HCT116 (cell line): ENCODE measurements at places on chromosomes 1 and 21.

DNA sequence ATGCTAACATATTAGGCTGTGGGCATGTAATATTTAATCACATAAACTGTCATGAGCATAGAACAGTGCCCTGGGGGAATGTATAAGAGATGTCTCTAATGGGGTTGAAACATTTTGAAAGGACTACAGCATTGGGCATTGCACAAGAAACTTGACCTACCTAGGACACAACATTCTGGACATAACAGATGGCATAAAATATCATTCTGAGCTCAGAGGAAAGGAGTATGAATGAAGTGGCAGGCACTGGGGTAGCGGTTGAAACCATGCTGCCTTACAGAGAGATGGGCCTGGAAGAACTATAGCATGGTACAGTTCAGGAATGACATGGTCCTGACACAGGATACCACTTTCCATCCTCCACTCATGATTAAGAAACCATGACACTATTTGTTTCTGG, 69.0 kb downstream of the LPAR3 start:
- DNase-seq, result no peak

GRCh38 chr1:248696261-248696660, 6.3 kb downstream of the OR14I1 start:
- DNase-seq, result no peak

DNA sequence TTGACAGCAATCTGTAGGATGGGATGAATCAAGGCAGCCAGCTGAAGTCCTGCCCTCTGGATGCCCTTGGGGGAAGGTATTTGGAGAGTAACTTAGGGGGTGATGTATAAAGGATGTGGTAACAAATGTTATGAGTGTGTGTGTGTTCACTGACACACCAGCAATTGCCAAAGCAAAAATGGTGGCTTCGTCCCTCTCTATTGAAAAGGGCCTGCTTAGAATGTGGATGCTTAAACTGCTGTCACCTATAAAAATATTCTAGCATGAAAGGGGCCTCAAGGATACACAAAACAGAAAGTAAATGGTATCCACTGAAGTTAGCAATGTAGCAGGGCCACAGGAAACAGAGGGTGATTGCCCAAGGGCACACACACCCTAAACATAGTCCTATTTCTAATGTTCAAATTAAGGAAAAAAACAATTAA, 15.1 kb upstream of the AIM2 start:
- DNase-seq, result no peak

- DNase-seq, result no peak
Observed at GRCh38 chr1:2413495-2414296, 1.3 kb upstream of the PEX10 start.

GRCh38 chr1:29636936-29637335, 400.6 kb downstream of the PTPRU start:
- DNase-seq, result no peak

DNA sequence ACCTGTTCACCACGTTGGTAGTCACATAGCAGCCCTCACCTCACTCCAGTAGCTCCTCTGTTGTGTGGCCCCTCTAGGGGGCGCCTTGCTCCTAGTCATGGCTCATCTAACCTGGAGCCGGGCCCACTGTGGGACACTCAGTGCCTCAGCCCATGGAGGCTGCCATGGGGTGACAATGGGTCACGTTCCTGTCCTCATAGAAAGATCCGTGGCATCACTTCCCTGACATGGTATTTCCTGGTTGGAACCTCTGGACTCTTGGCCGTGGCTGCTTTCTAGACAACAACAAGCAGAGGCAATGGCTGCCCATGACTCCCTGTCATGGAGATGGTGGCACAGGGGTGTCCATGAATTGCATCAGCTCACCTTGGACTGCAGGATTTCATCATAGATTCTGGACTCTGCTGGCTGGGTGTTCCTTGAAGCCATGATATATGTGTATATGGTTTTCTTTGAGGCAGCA, 27.5 kb upstream of the SLAMF6 start:
- no peak for DNase-seq

DNA sequence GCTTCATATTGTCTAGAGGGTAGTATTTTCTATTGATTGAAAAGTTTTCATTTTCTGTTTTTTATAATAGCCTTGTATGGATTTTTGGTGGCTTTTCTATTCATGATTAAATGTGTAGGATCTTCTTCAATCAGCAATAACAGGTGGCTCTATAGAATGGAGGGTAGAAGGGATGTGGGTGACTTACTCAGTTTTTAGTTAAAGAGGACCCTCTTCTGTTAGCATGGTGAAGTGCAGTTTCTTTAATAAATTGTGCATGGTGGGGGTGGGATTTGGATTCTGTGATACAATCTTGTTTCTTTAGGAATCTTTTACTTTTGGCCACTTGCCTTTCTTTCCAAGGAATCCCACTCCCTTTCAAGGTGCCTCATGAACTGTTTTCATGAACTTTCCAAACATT, 64.7 kb downstream of the SLC35A3 start:
- no peak for DNase-seq

DNA sequence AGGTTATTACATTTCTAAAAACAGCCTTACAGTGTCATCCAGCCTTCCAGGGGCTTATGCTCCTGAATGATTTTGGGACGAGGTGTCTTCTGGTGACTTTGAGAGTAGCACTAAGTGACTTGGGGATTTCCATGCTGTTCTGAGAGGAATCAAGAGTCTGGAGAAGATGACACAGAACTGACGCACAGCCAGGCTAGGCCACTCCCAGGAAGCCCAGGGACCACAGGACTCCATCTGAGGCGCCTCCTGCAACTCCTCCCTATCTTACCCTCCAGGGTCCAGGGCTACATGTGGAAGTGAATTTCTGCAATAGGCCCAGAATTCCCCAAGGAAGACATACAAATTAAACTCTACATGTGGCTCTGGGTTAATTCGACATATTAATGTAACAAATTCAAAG, 92.5 kb downstream of the SLC25A24 start:
- no peak for DNase-seq

GRCh38 chr1:111236806-111237205, 9.3 kb downstream of the CHI3L2 start:
- no peak for DNase-seq

DNA sequence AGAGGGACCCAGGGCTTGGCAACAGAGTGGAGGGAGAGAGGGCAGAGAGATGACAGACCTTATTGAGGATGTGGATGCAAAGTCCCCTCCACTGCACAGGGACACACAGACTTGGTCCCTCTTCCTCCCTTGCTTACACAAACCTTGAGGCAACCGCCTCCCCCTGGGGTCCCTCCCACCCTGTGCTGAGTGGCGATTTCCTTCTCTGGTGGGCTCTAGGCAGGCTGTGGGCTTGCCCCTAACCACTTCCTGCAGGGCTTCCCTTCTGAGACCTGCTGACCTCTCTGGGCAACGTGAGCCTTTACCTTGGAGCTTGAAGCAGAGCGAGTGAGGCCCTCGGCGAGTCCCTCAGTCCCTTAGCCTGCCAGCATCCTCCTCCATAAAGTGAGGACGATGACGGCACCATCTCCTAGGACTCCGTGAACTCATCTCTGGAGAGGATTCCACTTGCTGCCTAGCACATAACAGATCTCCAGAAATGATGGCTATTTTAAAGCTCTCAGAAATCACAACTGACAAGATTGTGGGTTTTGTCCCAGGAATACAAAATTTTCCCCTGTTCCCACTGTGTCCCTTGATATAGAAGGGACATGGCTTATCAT, 25.0 kb downstream of the KIAA1614 start:
- DNase-seq, result no peak

DNA sequence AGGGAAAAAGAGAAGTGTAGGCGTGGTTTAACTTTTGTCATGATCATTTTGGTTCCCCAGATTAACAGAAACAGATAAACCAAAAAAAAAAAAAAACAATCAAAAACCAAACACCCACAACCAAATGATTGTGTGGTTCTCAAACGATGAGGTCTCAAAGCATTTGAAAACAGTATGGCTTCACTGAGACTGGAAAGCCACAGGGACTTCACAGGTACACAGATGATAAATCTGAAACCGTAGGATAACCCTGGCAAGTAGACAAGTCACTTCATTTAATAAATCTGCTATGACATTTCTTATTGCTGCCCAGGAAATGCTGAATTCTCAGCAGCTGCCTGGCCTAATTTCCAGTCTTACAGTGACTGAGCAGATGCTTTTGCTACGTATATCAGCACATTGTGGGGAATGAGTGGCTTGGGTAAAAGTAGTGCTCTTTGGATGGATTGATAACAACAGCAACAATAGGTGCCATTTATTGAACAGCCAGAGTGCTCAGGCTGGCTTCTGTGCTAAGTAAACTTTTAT, 6.1 kb downstream of the ST6GALNAC3 start:
- DNase-seq, result no peak

DNA sequence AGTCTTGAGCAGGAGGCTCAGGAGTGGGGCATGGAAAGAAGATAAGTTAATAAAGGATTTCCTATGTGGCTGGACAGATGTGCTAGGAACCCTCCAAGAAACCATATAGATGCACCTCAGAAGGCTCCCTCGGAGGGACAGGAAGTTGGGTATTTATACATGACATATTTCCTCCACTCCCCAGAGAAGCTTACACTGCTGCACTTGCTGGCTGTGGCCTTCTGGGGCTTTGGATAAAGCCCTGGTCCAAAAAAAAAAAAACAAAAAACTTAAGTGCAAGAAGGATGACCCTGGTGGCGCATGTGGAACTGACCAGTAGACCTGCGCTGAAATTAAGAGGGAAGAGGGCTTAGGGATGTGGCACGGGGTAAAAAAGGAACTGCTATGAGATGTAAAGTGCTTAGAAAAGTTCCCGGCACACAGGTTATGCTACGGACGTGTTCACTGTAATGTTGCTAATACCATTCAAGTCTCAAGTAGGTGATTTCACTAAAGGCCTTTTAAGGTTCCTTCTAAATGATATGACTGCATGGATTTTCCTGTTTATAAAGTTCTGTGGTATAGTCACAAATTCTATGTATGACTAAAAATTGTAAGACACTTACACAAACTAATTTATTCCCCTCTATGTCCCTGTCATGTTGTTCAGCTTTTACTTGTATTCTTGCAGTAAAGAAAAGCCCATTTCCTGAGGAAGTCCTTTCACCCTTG, 253.6 kb downstream of the HMCN1 start:
- DNase-seq, result no peak

DNA sequence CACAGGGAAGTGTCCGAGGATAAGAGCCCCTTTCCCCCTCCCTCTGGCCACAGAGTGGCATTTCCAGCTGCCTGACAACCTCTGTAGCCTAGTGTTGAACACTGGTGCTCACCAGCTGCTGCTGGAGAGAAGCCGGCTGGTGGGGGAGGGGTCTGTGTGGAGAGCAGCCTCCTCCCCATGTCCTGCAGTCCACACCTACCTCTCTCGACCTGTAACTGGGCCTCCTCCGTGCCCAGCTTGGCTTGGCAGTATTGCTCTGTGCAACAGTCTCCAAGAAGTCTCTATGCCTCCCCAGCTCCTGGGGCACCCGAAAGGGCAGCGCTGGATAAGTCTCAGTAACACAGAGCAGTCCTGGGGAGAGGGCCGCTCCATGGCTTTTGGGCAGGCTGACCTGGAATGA, 17.0 kb downstream of the PAPPA2 start:
- DNase-seq, result no peak

DNA sequence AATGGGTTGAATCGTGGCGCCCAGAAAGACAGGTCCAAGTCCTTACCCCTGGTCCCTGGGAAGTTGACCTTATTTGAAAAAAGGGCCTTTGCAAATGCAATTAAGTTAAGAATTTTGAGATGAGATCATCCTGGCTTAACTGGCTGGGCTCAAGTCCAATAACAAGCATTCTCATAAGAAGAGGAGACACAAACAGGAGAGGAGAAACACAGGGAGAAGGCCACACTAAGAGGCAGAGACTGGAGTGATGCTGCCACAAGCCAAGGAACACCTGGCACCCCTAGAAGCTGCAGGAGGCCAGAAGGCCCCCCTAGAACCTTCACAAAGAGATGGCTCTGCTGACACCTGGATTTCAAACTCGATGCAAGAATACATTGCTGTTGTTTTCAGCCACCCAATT, 44.6 kb downstream of the PDPN start:
- DNase-seq, result no peak
